Muscle of back (tissue), 13 donors: ENCODE measurements at places on chromosomes 16 and 17.
A peak's percentile ranks its signal among the peaks of the same experiment; 100 is the strongest.

- DNase-seq, result no peak
Observed at GRCh38 chr16:14286368-14287230, 215.5 kb downstream of the MRTFB start.

DNA sequence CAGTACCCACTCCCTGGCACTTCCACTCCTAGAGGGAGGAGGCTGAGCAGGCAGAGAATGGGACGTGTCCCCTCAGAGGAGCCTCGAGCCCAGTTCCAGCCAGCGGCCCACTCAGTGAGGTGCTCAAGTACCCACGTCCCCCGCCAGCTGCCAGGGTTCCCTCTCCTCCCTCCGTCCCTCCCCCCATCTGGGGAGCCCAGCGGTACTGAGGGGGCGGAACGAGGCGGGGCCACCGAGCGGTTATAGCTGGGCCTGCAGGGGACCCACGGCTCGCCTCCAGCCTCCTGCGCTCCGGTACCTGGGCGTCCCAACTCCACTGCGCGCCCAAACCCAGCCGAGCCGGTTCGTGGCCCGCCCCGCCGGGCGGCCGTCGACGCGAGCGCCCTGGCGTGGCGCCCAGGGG, at the start of gene NPW:
NPW (plus strand) TSS at position 268 of the 403 bp plus-strand sequence.
- no peak for DNase-seq

- no peak for DNase-seq
Observed at GRCh38 chr16:8655184-8655717, 19.2 kb upstream of the ABAT start.

DNA sequence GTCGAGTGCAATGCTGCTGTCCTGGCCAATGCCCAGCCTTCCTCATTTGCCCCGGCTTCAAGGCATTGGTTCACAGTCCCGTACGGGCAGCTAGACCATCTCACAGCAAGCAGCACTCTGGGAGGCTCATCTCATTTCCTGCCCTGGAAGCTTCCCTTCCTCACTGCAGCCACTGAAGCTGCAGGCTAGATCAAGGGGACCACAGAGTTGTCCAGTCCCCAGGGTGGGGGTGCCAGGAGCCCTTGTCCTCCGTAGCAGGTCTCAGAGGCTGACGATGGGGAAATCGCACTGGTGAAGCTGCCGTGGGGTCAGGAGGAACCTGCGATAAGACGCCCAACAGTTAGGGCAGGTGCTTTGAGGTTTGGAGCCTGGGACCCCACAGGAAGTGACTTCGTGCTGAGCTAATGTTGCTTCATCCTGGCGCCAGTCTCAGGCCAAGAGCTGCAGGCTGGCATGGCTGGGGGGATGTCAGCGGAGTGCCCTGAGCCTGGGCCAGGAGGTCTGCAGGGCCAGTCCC, at the start of gene SPNS3:
SPNS3 (plus strand) TSS at position 426 of the 517 bp plus-strand sequence; CDS start at position 454, 28 bp downstream.
- DNase-seq, result no peak

GRCh38 chr17:74298778-74299177, 24.7 kb downstream of the DNAI2 start:
- peak; percentile 56 for DNase-seq

- DNase-seq, result peak; percentile 79
Observed at GRCh38 chr16:4257646-4258556, 14.9 kb downstream of the TFAP4 start.

DNA sequence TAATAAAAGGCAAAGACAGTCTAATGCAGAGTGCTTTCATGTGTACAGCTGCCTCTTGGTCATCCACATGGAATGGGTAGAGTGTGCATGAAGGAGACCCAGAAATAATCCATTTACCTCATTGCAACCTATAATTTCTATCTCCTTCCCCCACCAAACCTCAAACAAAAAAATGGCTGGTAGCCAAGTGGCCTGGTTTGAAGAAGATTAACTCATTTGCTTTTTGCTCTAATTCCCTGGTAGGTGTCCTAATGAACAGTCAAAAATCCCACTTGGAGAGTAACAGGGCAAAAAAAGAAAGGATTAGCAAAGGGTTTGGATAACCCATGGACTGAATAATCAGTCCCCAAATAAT, 13.0 kb upstream of the LYRM9 start:
- DNase-seq, result no peak

- peak; percentile 29 for DNase-seq
Observed at GRCh38 chr17:42107597-42108576, 4.6 kb downstream of the DHX58 start.

DNA sequence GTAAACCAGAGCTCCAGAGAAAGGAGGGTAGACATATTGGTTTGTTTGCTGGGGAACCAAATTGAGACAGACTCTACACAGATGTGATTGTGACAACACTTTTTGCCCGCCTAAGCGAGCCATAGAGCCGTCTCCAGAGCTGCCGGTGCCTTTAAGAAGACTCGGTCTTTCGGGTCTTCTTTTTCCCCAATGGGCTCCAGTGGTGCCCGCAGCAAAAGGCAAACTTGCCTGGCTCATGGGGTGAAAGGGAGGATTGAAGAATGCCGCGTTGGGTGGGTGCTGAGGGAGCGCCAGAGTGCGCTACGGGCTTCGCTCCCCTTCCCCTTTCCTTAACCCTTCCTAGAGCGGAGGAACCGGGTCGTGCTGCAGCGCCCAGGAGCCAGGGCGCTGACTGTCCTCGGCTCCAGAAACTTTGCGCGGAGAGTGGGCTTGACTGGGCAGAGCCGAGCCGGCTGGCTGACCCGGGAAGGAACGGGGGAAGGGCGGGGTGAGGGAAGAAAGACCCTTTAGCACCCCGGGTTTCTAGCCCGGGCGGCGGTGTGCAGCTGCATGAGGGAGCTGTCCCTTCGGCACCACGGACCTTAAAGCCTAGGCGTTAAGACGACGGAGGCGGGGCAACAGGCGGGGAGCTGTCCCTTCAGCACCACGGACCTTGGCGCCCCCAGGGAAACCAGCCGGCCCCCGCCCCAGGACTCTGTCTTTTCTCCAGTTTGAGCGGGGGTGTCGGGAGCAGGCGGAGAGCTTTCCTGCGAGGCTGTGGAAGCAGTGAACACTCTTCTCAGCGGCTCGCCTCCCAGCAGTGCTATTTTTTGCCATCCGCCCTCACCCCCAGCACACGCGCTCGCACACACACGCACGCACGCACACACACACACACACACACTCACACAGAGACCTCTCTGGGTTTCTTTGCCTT, at the start of gene CACNG3:
CACNG3 (plus strand) TSS at position 880 of the 916 bp plus-strand sequence. CDS start 420 bp downstream, outside the sequence.
- peak; percentile 71 for DNase-seq

DNA sequence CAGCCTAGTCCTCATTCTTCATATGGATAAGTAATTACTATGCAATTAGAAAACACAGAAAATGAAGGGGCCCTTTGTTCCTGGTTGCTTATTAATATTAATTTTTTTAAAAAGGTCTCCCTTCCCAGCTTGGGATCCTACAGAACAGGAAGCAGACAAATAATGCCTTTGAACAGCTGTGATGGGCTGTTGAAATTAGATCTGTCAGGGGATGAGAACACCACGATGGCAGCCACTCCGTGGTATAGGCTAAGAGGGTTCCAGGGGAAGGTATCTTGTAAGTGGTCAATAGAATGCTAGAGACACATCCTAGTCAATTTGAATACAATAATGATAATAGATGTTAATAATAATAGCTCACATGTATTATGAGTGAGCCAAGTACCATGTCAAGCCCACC, 83.1 kb downstream of the CCDC182 start:
- DNase-seq, result no peak

GRCh38 chr16:13945744-13946485, 26.0 kb downstream of the ERCC4 start:
- no peak for DNase-seq

DNA sequence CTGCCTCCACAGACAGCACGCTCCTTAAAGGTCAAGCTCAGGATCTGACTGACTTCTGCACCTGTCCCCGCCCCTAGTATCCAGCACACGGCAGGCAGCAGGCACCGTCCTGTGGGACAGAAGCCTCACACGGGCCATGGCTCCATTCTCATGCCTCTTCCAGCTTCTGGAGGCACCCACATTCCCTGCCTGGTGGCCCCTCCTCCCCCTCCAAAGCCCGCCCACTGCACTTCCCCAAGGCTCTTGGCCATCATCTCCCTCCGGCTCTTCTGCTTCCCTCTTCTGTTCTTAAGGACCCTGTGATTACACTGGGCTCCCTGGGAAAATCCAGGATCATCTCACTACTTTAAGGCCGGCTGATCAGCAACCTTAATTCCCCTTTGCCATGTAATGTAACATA, 3.5 kb downstream of the CANT1 start:
- DNase-seq, result no peak

DNA sequence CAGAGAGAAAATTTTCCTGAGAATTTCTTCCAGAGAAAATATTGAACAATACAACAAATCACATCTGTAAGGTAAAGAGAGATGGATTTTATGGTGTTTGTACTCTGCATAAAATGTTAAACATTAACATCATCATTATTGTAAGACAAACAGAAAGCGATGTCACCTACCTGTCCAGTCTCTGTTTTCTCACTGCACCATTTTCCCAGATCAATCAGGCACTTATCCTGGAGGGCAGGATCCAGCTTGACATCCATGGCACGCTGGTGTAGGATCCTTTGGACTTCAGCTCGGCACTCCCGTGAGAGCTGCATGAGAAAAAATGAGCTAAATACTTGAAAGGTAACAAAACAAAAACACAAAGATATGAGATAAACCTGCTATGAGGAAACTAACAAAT, 55.9 kb upstream of the CLEC18B start:
- DNase-seq, result no peak

DNA sequence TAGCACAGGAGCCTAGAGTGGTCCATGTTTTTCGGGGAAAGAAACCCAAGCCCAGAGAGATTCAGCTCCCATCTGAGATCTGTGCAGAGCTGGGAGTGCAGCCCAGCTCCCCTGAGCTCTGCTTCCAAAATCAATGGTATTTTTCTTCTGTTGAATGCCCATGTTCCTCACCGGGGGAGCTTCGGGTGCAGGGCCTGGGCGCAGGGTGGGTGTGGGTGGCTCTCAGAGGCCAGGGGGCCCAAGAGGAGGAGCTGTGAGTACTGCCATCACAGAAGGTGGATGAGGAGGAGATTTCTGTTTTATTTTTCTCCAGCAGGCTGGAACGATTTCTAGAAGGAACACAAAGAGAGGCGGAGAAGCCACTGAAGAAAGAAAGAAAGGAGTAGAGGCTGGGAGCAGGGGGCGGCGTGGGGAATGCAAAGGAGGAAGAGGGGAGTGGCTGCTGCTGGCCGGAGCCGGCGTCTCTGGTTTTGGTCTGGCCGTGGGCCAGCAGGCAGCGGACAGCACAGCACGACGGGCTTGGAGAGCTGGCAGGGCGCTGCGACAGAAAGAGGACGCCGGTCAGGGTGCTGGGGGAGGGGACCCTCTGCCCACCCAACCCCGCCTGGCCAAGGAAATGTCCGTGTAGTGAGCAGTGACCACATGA, 76.2 kb upstream of the KSR1 start:
- peak; percentile 81 for DNase-seq

DNA sequence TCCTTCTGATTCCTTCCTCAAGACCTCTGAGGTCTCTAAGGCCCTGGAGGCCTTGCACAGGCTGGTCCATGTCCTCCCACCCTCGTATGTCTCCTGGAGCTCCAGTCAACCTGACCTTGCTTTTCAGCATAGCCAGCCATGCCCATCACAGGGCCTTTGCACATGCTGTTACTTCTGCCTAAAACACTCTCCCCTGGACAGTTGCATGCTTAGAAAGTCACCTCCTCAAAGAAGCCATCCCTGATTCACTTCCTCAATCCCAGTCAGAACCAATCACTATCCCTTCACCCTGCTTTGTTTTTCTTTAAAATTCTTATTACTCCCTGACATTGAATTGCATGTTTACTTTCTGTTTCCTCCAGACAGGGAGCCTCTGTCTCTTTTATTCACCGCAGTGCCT, 322.1 kb upstream of the CCL2 start:
- DNase-seq, result no peak

GRCh38 chr16:70250748-70251628, 752 bp downstream of the EXOSC6 start:
- DNase-seq, result peak; percentile 72

DNA sequence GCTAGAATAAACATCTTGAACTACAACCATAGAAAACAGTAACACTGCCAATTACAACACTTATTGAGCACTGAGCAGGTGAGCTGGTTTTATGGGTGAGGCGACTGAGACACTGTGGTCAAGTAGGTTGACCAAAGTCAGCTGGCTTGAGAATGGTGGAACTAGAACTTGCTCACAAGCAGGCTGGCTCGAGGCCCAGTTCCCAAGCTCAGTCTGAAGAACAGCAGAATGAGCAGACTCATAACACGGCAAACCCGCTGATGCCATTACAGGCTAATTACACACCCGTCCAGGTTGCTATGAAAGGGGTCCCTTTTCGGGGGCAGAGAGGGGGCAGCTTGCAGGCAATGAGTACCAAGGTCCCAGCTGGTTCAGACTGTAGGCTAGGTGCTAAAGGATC, 6.5 kb downstream of the ZZEF1 start:
- no peak for DNase-seq

DNA sequence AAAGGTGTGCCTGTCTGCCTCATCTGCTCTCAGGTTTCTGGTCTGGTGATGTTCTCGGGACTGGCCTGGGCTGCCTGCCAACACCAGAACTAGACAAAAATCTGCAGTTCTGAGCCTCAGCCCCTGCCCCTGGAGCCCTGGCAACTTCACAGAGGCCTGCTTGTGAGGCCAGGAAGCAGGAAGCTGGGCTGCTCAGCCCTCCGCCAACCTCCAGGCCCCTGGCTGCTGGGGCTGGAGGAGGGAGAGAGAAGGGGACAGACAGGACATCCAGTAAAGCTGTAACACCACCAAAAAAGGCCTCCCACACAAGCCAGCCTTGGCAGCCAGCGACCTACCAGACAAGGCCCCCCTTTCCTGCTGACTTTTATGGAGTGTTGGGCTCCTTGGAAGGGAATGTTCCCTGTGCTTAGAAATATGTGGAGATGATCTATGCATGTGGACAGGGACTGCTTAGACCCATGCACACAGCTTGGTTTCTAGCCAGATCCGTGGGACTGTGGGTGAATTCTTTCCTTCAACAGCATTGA, 157.6 kb downstream of the XYLT1 start:
- DNase-seq, result peak; percentile 89

DNA sequence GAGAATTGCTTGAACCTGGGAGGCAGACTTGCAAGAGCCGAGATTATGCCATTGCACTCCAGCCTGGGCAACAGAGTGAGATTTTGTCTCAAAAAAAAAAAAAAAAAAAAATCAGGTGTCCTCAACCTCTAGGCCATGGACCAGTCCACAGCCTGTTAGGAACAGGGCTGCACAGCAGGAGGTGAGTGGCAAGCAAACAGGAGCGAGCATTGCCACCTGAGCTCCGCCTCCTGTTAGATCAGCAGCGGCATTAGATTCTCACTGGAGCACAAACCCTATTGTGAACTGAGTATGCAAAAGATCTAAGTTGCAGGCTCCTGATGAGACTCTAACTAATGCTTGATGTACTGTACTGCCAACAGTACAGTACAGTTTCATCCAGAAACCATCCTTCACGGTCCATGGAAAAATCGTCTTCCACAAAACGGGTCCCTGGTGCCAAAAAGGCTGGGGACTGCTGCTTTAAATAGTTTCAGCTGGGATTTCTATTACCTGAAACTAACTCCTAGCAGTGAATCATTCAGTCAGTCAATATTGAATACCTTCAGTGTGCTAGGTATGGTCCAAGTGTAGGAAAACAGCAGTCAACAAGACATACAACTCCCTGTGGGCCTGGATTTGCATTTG, 56.3 kb upstream of the DHX40 start:
- no peak for DNase-seq

- DNase-seq, result no peak
Observed at GRCh38 chr16:3637371-3637923, 17.0 kb upstream of the DNASE1 start.
